ENCODE measurements at places on chromosomes 16 and 17.

- DNase-seq, result no peak
Observed at GRCh38 chr17:2929881-2930533, 133.4 kb downstream of the OR1D5 start.

DNA sequence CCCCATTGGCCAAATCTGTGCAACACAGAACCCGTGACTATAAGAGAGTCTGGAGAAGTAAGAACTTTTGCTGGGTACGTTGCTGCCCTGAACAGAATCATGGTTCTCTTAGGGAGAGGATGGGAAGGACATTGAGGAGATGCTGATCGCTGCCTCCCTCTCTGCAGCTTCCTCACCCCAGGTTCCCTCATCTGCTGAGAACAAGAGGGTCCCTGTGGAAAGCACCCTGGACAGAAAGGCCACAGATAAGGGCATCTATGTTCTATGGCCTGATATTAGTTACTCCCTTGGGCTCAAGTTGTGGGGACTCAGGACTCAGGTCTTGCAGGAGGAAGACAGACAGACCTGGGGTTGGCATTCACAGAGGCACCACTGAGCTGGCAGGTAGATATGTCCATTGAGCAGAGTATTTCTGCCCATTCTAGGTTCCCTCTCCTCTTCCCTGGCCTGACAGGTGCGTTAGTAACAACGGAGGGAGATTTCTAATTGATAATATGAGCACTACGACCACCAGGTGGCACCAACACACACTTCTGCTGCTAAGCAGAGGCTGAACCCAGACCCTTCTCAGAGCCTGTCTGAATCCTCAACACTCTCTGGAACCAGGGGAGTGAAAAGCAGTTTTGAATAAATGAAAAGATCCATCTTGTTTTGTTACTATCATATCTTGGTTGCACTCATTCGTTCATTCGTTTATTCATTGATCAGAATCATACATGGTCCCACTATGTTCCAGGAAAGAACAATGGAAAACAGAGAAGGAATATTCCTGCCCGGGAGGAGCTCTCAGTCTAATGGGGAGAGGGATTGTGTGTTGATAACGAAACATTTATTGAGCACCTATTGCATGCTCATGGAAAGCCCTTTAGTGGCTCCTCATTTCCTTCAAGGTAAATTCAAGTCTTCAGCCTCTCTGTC, 56.4 kb downstream of the SLC6A2 start:
- DNase-seq, result peak; percentile 15

GRCh38 chr16:12600536-12601256, 203.0 kb downstream of the CPPED1 start:
- no peak for DNase-seq

DNA sequence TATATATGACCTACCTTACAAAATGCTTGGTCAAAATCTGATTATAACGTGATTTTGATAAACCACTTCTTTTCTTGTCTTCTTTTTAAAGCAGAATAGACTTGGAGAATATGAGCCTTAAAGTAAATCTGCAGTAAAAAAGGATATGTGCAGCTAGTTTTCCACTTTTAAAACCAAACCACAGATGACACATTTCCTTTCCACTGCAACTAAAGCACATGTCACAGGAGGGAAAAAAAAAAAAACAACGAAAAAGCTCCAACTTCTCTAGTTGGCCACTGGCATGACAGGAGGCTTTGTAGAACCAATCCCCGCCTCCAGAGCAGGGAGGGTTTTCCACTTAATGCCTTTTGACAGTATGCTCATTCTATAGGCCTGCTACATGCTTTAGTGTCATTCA, at the start of gene EVI2A:
EVI2A (minus strand) TSS at position 142 of the 400 bp plus-strand sequence. CDS start 2,609 bp downstream, outside the sequence.
- peak; percentile 82 for DNase-seq

DNA sequence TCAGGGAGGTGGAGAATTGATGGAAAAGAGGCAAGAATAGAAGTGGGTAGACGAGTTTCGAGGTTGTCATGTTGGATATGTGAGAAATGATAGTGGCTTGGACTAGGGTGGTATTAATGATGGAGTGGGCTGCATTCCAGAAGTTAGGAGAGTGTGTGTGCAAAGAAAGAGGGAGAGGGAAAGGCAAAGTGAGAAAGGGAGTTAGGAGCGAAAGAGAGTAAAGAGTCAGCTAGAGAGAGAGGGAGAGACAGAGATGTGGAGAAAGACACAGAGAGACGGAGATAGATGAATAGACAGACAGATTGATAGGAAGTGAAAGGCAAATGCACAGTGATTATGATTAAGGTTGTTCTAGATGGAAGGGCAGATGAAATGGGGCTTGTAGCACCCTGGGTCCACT, 5.4 kb upstream of the GPR139 start:
- DNase-seq, result no peak

GRCh38 chr16:3569851-3570250, 7.4 kb downstream of the NLRC3 start:
- no peak for DNase-seq

DNA sequence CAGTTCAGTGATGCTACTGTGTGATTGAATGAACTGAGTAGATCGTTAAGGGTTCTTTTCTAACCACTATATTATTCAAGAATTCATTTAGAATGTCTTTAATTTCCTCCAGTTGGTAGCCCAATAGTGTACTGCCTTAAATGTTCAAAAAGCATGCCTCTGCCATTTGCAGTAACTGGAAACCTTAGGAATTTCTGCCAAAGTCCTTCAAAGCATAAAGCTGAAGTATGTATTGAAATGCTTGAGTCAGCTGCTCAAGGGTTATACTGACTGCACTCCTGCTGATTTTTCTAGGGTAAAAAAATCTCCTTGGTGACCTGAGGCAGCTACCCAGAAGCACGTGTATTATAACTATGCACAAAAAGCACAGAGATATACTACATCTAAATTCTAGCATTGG, 56.5 kb downstream of the SNTB2 start:
- no peak for DNase-seq

DNA sequence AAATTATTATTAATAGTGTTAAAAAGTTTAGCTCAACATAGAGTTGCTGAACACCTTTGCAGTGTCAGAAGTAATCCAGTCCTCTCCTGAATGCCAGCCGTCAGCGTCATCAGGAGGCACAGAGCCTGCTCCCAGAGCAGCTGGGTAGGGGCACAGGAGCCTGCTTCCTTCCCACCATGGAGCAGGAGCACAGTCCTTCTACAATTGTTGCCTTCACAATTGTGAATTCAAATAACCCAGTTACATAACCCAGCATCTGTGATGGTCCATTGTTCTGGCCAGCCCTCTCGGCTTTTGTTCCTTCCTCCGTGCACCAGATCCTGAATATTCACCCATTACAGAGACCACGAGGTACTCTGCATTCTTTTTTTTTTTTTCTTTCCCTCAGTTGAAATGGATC, 393.9 kb upstream of the MAF start:
- DNase-seq, result no peak

DNA sequence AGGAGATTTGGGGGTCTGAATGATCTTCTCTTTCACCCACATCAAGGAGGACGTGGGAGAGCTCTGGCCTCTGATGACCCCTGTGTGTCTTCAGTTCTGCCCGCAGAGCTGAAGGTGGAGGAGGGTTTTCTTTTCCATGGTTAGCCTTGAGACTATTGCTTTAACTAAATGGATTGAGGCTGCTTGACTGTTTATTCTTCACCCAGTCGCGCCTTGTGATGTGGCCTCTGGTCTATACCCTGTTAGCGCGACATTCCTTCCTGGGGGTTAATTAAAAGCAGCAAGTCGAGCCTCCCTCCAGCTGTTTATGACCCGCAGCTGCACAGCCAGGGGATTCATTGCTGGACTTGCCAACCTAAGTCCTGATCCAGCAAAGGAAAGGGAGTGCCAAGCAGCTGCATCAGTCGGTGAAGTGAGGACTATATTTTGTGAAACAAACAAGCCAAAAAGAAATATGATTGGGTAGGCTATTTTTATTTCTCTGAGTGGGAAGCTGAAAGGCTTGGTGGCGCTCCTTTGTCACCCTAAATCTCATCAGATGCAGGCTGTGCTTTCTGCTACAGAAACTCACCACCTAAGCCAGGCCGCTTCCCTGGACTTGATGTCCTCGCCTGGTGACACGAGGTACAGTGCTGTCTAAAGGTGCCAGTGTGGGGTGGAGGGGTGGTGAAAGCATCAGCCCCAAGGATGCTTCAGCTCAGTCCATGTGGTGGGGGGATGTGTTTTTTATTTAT, 11.0 kb upstream of the SEC14L1 start:
- no peak for DNase-seq

- DNase-seq, result no peak
Observed at GRCh38 chr17:57860414-57860999, 10.7 kb upstream of the MRPS23 start.

DNA sequence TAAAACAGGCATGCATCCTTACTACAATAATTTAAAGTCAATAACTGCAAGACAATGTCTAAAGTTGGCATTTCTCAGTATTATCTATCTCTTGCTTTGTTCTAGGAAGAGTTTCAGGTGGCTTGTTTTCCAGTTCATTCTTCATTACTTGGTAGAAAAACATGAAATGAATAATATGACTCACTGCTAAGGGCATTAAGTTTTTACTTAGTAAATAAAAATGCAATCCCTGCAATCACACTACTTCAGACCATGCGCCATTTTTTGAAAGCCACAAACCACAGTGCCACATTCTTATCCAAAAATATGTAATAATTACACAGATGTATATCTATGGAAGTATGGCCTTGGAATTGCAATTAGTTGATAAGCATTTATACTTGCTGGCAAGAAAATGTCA, 55.4 kb downstream of the CREBBP start:
- no peak for DNase-seq

DNA sequence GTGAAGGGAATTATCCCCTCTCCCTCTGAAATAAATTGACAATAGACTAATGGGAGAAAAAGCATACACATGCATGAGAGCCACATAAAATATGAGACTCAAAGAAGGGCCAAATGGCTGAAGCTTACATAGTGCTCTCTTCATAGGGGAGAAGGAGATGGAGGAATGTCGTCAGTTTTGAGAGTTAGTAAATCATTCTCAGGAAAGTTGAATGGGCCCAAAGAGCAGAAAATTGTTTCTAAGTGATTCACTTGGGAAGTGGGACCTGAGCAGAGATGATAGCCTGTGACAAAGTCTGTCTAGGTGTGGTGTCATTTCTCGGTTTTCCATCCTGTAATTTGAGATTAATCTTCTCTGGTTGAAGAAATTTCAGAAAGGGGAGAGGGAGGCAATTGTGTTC, 35.0 kb downstream of the BCAS3 start:
- no peak for DNase-seq

- no peak for DNase-seq
Observed at GRCh38 chr17:6492892-6493674, 48.8 kb downstream of the PIMREG start.

GRCh38 chr17:16935241-16935663, 36.7 kb downstream of the TNFRSF13B start:
- no peak for DNase-seq

DNA sequence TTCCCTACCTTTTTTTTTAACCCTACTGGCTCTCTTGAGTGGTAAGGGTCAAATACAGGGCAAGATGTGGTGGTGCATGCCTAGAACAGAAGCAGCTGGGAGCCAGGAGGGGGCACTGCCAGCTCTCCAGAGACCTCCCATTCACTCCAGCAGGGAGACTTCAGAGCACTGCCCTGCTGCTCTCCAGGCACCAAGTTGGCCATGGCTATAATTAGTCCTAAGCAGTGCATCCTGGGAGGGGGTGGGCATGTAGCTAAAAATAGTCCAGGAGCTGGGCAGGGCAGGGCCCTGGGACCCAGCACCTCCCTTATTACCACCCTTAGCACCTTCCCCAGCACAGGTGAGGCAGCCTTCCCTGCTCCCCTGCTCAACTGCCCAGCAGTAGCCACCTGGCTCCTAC, 3.5 kb downstream of the CORO6 start:
- DNase-seq, result no peak

DNA sequence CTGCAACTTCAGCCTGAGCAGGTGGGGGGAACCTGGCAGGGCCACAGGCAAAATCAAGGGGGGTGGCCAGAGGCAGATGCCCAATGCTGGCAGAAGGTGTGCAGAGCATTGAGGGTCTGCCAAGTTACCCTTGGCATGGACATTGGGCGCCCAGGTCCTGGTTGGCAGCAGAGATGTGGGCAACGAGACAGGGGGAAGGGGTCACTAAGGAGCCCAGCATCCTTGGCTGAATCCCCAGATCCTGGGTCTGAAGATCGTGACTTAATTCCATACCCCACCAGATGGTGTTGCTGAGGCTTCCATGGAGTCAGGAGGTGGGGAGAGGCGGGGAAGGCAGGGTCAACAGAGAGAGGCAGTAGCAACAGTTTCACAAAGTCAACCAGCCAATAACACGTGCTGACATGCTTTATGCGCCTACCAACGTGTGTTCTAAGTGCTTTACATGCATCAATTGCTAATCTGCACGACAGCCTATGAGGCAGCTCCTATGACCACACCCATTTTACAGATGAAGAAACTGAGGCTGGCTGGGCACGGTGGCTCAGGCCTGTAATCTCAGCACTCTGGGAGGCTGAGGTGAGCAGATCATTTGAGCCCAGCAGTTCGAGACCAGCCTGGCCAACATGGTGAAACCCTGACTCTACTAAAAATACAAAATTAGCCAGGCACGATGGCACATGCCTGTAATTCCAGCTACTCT, 83.3 kb downstream of the GSG1L start:
- no peak for DNase-seq

DNA sequence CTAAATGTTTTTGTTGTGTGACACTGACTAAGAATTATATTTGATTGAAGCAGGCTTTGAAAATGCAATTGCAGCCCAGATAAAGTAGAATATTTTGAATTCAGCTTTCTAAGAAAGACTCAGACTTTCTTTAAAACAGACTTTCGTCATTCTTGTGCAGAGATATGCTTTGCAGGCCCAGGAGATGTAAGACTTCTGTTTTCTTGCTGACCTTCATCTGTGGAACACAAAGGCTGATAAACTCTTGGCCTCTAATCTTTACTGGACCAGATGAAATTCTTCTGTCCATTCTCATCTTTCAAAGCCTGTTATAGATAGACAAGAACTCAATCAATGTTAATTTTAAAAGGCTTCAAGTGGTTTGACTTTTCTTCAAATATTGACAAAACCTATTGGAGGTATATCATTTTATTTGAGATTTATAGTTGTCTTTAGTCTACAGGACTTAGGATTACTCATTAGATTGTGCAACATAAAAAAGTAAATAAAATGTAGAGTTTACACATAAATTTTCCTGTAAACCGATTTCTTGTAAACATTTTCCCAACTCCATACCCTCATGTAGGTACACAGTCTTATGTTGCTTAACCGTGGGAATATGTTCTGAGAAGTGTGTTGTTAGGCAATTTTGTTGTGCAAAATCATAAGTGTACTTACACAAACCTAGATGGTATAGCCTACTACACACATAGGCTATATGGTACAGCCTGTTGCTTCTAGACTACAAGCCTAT, 94.2 kb downstream of the MAP2K4 start:
- no peak for DNase-seq

DNA sequence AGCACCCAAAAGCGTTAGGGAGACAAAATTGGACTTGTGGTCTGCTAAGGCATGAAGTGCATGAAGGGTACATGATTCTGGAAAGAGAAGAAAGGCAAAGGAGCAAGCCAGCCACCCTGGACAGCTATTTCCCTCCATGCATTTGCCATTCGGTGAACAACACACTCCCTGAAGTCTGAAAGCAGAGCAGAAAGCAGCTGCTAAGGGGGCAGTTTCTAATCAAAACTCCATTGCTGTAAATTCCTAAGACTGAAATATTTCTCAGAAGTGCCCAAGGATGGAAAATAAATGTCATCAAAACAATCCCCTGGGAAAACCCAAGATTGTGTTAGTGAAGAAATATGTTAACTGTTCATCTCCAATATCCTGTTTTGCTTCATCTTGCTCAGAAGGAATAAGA, 44.3 kb downstream of the PMP22 start:
- DNase-seq, result no peak
